ENCODE measurements at places on chromosomes 16 and 17. TPM values are rescaled to one million over a fixed set of nuclear protein-coding genes. Genes with fewer than 3 reads are reported as not detected.
A peak's percentile ranks its signal among the peaks of the same experiment; 100 is the strongest.

DNA sequence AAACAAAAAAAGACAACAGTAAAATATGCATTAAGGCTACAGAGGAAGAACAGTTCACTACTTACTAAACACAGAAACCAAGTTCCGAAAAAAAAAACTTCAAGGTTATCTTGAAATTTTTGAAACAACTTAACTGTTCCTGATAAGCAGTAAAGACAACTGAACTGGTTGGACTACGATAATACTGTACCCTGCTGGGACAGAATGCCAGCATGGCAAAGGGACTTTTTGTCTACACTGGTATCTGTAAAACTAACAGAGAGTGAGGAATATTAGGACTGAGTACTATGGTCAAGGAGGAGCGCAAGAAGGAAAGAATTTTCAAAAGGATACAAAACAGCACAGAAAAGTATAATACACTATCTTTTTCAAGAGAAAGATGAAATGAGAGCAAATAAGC is 19.8 kb downstream of the SETD6 start:
- peaks cover 2% of the 10 kb centered on the region for H3K4me1 ChIP-seq
- H3K4me3 ChIP-seq = no peak overlapping the region
- H3K27ac ChIP-seq = peak overlapping the region; percentile 60

Gene CHST5
- total RNA-seq = not detected

GRCh38 chr16:47309581-47310312 is 151.1 kb downstream of the ITFG1 start:
- peaks cover 31% of the 10 kb centered on the region for H3K36me3 ChIP-seq
- H3K4me3 ChIP-seq = no peak overlapping the region
- no peak overlapping the region for H3K27ac ChIP-seq
- DNase-seq = no peak
- no peaks in the 10 kb centered on the region for H3K4me1 ChIP-seq

Gene SEPTIN1
- total RNA-seq = 163 TPM

Data from activated naive CD8-positive, alpha-beta T cell treated with anti-CD3 and anti-CD28 coated beads for 36 hours (primary cell).